Fibroblast of the aortic adventitia (primary cell): ENCODE measurements at places on chromosomes 3 and 15. TPM values are rescaled to one million over a fixed set of nuclear protein-coding genes. Genes with fewer than 3 reads are reported as not detected.

The MOBP gene
- not detected in 2 replicates for total RNA-seq

The GABRB3 gene
- 0.81 and 2.2 TPM in 2 replicates for total RNA-seq

The PLCH1 gene
- 0.09 TPM in 1 of 2 replicates, not detected in the other for total RNA-seq

The ZNF662 gene
- total RNA-seq: 0.74 and 2.6 TPM in 2 replicates

The IQCF6 gene
- not detected in 2 replicates for total RNA-seq

The CELF6 gene
- 0.18 and 1.6 TPM in 2 replicates for total RNA-seq

The CNTN4 gene
- total RNA-seq: 0.09 TPM in 1 of 2 replicates, not detected in the other

GRCh38 chr3:58334013-58334321, 1.3 kb downstream of the PXK start:
- DNase-seq: no peak

GRCh38 chr3:163684651-163685050, 1393.6 kb downstream of the SI start:
- no peak for DNase-seq

DNA sequence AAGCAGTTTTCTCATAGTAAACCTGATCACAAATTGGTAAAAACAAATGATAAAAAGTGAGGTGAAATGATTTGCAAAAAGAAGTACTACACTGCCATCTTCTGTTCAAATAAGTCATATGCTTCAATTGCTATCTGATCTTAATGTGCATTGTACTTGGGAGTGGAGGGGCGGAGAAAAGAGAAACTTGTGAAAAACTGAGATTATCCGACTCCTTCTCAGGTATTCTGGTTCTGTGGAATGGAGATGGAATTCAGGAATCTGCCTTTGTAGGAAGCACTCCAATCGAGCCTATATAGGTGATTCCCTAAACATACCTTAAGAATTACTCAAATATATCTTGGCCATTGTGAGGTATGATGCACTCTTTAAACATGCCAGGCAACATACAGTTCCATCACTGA, 180.6 kb downstream of the CHL1 start:
- peak; percentile 6 for DNase-seq

- no peak for DNase-seq
Observed at GRCh38 chr3:113825090-113825489, 13.5 kb upstream of the GRAMD1C start.

DNA sequence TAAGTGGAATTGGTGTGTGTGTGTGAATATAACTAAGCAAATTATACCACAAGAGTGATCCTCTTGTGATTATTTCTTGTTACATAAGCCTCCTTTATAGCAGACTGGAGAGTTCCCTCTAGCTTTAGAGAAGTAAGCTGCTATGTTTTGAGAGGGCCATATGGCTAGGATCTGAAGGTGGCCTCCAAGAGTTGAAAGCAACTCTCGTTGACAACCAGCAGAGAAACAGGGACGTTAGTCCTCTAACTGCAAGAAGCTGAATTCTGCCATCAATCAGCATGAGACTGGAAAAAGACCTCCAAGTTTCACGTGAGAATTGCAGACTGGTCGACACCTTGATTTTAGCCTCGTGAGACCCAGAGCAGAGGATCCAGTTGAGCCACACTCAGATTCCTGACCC, 278.5 kb upstream of the ZNF717 start:
- DNase-seq: no peak

- no peak for DNase-seq
Observed at GRCh38 chr15:22815766-22816165, 22.7 kb upstream of the NIPA2 start.

- no peak for DNase-seq
Observed at GRCh38 chr3:105527949-105528348, 161.2 kb downstream of the ALCAM start.

DNA sequence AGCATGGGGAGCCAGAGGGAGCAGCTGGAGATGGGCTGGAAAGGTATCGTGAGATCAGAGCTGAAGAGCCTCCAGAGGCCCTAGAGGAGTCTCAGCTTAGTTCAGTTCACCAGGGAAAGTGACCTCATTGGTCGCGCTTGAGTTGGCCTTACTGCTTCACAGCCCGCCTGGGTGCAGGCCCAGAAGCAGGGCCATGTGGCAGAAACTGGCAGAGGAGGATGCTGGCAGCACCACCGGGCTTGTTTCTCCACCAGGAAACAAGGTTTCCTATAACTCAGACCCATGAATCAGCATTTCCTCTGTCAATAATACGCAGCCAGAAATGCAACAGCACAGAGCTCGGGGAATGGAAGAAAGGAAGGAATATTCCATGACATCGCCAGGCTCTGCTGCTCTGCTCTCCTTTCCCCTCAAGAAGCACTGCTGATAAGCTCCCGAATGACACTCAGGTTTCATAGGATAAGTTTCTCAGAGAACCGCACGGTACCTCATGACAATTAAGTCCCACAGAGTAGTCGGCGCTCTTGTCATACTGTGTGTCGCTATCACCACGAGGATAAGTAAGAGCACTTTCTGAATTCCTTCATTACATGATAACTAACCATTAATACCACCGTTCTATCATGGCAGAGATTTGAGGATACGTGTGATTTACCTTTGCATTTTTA, 147.1 kb upstream of the LPP start:
- peak; percentile 15 for DNase-seq

DNA sequence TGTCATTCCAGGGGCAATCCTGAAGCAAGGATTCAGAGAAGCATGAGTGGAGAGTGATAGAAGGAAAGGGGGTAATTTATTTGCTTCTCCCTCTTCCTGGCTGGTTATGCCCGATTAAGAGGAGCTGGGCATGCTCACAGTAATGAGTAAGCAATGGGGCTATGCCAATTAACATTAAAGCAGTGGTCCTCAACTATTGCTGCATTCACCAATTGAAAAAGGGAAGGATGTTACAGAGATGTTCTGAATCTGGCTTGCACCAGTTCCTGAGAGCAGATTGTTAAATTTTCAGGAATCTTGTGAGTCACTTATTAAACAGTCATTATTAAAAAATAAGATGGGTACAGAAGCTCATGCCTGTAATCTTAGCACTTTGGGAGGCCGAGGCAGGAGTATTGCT, 85.9 kb upstream of the ZBTB20 start:
- peak; percentile 22 for DNase-seq

GRCh38 chr15:60568301-60568742, 89.4 kb upstream of the ICE2 start:
- DNase-seq: no peak

- no peak for DNase-seq
Observed at GRCh38 chr3:17182166-17182565, 297.4 kb downstream of the PLCL2 start.

- DNase-seq: no peak
Observed at GRCh38 chr3:9615003-9615628, 34.2 kb upstream of the MTMR14 start.
